HT1080 (cell line): ENCODE measurements at places on chromosomes 1 and 21. TPM values are rescaled to one million over a fixed set of nuclear protein-coding genes. Genes with fewer than 3 reads are reported as not detected.

DNA sequence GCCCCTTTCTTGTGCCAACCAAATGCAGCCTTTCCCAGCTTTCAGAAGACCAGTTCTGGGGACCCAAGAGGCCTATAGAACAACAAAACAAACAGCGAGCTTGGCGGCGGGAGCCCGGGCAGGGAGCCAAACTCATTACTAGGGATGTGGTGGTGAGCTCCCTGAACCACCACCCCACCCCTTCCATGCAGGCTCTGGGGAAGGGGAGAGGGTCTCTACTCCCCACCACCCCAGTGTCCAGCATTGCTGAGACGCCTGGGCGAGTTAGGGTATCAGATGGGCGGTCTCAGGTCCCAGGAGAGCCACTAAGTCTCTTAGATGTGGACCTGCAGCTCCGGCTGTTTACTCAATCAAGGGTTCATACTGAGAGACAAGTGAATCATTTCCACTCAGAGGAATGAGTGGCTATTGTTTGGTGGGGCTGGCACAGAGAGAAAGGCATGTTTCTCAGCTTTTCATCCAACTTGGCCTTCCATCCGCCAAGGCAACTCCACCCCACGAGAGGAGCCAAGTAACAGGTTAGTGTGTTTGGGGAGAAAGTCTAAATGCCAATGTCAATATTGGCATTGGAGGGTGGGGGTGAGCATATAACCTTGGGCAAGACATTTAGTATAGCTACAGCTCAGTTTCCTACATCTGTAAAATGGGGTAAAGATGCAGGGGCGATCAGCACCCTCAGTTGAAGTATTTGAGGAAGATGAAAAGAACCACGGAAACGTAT is 40.9 kb downstream of the PLXNA2 start:
- peak; percentile 89 for DNase-seq

DNA sequence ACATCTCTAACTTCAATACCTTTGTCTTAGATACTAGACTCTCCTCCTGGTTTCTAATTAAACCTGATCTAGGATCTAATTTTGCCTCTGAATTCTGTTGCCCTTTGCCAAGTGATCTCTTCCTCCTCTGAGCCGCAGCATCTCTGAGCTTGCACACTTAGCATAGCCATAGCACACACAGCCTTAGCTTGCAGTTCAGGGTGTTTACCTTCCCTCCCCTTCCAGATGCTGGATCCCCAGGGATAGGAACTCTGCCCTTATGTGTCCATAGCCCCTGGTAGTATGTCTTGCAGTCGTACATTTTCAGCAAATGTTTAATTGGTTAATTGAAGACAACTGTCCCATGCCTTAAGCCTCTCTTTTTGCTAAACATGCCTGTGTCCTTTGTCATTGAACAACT is 30.3 kb downstream of the SELL start:
- DNase-seq: no peak

- no peak for DNase-seq
These were observed 58.6 kb downstream of the ZNF644 start for GRCh38 chr1:90963236-90963635.

- DNase-seq: no peak
These were observed 9.3 kb downstream of the CHI3L2 start for GRCh38 chr1:111236806-111237205.

DNA sequence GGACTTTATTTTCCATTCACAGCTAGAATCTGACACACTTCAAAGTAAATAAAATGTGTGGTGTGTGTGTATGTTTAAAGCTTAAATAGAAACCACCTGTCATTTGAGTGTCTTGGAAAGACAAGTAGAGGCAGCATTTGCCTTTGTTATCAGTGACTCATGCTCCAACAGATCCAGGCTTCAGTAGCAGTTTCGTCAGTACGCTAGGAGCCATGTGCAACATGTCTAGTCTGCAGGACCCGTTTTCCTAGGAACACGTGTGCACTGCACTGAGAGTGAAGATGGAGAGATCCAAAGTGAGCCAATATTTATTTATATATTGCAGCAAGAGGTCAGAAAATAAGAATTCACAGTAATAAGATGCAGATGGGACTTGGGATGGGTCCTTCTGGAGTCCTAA is 41.8 kb downstream of the SGIP1 start:
- no peak for DNase-seq

DNA sequence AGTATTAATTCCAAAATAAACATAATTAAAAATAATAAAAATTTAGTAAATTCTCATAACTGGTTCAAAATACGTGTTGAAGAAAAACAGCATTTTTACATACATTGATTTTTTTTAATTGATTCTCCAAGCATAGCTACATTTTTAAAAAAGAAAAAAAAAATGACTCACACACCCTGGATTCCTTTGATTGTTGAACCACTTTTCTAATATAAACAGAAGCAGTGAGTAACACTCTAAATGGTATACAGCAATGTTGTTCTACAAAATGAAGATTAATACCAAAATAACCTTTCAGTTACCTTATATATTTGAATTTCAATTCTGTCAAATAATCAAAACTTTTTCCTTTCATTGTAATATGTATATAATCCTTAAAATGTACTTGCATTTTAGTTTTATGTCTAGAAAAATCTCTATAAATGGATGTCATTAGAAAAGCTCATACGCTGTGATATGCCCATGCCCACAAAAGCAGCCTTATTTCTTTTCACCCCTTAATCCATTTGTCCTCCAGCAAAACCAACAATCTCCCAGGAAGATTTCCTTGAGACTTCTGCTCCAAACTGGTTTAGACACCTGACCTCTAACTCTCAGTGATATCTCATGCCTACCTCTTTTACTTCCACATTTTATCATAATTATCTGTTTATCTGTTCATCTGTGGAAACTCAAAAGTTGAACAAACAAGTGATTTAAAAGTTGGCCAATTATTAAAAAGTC is 246.4 kb upstream of the NR5A2 start:
- peak; percentile 23 for DNase-seq

DNA sequence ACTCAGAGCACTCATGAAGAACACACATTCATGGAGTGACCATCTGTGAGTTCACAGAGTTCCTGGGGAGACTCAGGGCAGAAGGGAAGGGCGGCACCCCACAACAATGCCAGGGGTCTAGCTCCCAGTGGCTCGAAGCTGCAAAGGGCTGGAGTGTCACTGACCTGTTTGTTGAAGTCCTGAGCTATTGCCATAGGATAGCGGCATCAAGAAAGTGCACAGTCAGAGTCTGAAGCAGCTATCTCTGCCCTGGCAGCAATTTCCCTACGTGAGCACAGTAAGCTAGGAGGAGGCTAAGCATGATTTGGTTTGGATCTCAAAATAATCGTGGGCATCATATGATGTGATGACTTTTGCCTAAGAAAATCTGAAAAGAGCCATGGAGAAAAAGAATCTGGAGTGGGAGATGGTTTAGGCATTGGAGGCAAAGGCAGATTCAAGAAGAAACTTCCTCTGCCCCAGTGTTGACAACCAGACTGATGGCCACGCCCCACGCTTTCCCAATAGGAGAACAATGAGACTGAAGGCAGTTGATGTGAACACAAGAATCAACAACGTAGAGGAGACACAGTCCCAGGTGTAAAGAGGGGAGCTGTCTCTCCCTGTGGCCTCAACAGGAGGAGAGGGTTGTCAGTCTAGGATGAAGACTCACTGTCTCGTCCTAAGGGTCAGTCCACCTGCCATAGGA is 100.0 kb upstream of the SLC25A33 start:
- no peak for DNase-seq

- no peak for DNase-seq
These were observed 2.2 kb upstream of the PTPN7 start for GRCh38 chr1:202162418-202163280.

- peak; percentile 36 for DNase-seq
These were observed 2.9 kb upstream of the HTR6 start for GRCh38 chr1:19661721-19662228.

DNA sequence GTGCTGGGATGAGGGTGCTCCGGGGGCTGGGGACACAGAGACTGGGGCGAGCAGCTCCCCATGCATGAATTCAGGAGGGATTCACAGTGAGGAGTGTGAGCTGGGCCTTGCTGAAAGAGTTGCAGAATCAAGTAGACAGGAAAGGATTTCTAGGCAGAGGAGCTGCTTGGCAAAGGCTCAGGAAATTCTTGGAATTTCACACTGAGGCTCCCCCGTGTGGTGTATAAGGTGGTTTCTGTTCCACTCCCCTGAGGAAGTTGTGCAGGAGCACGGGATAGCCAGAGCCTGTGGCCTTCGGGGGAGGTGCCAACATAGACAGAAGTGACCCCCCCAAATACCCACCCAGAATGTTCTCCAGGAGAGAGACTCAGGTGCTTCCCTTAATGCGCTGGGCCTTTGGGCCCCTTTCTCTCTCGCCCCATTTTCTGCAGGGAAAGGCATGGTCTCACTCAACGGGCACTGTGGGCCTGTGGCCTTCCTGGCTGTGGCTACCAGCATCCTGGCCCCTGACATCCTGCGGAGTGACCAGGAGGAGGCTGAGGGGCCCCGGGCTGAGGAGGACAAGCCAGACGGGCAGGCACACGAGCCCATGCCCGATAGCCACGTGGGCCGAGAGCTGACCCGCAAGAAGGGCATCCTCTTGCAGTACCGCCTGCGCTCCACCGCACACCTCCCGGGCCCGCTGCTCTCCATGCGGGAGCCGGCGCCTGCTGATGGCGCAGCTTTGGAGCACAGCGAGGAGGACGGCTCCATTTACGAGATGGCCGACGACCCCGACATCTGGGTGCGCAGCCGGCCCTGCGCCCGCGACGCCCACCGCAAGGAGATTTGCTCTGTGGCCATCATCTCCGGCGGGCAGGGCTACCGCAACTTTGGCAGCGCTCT is 58.5 kb upstream of the ACTL8 start:
- DNase-seq: peak; percentile 68

GRCh38 chr1:212553676-212554075 is 54.9 kb upstream of the ATF3 start:
- DNase-seq: no peak

- DNase-seq: no peak
These were observed 7.9 kb downstream of the PGBD2 start for GRCh38 chr1:248913933-248914332.

- DNase-seq: no peak
These were observed 77.2 kb downstream of the HS2ST1 start for GRCh38 chr1:86991549-86992186.

GRCh38 chr1:223629126-223629457 is 36.4 kb downstream of the CAPN8 start:
- no peak for DNase-seq

GRCh38 chr1:246001837-246002230 is 505.2 kb downstream of the SMYD3 start:
- DNase-seq: no peak

DNA sequence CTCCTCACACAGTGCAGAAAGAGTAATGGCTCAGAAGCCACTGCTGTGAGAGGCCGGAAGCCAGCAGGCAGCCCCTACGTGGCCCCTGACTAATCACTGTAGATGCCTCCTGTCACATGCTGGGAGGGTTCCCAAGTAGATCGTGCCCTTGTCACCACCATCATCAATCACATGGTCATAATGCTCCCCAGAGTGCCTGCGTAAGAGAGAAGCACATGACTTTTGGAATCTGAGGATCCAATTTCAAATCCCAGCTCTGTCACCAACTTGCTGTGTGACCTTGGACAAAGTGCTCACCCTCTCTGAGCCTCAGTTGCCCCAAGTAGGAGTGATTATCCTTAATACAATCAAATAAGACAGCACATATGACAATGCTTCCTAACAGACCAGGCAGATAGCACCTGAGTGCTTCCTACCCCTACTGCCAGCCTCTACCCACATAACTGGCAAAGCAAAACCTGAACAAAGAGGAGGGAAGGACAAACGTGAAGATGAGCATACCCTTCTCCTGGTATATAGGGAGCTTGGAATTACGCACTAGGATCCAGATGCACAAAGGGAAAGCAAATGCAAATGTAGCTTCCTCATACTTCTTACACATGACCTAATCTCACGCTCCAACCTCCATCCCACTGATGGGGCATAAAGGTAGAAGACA is 65.7 kb downstream of the SDC3 start:
- DNase-seq: peak; percentile 24

DNA sequence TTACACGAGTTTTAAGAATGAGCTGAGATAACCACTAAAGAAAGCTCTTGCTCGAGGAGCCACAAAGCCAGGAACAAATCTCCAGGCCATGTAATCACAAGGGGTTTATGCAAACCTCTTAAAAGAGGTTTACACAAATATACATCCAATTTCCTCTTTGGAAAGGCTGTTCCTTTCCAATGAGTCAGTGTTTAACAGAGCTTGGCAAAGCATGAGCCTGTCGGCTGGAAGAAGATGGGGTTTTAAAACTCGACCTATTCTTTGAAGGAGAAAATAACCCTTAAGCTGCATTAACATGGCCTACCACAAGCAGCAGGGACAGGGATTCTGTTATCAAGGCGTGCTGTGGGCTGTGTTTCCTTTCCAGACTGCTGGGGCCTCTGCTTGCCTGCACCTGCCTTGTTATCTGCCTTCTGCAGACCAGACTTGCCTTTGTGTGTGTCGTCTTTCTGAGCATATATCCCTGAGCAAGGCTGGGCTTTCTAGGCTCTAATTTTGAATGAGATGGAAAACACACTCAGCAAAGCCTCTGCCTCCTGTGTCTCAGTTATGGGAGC is 40.6 kb upstream of the CYP2J2 start:
- DNase-seq: no peak

GRCh38 chr1:234658138-234658537 is 48.2 kb upstream of the IRF2BP2 start:
- DNase-seq: peak; percentile 89

DNA sequence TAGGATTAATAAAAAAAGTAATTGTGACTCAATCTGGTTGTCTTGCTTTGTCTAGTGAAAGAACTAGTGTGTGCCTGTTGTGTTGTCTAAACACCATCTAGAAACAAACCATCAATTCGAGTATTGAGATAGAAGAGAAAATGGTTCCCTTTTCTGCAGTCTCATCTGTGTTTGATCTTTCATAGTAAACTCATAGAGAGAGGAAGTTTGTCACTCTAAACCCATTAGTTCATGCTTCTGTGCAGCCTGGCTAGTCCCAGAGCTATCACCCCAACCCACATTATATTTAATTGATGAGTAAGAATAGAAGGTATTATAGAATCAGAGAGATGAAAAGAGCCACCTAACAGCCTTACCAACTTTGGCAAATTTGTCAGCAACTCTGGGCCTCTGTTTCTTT is 99.5 kb downstream of the TGFB2 start:
- no peak for DNase-seq

DNA sequence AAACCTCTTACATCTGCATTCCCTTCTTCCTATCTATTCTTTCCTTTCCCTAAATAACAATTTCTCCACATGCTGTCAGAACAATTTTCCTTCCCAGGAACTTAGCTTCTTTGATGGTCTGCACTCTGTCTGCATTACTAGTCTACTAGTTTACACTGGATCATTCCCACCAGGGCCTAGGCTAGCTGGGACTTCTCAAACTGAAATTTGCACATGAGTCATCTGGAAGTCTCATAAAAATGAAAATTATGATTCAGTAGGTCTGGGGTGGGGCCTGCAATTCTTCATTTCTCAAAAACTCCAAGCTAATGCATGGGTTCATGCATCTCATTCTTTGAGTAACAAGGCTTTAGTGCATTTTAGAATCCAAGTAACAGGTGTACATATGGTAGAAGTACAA is 74.2 kb downstream of the GABPA start:
- peak; percentile 43 for DNase-seq

B3GALT5 gene
- 2.2 and 3.5 TPM in 2 replicates for total RNA-seq

SPAG17 gene
- total RNA-seq: not detected in 2 replicates

KRTAP10-12 gene
- total RNA-seq: not detected in 2 replicates

TNFRSF18 gene
- total RNA-seq: not detected in 2 replicates

ADGRB2 gene
- 10.8 and 14.1 TPM in 2 replicates for total RNA-seq

MEX3A gene
- 3.4 and 5.2 TPM in 2 replicates for total RNA-seq

AKR7A3 gene
- total RNA-seq: 0.07 and 0.23 TPM in 2 replicates
